ENCODE measurements at places on chromosomes 4 and X.

GRCh38 chr4:95838192-95838591 lies 1.7 kb upstream of the PDHA2 start:
- H3K27me3 ChIP-seq: no peaks in the 10 kb centered on the region
- H3K27ac ChIP-seq: no peak overlapping the region
- no peak overlapping the region for H3K4me3 ChIP-seq
- H3K36me3 ChIP-seq: no peaks in the 10 kb centered on the region
- H3K4me1 ChIP-seq: no peaks in the 10 kb centered on the region
- no peak for DNase-seq

GRCh38 chr4:29538889-29539646 lies 1181.1 kb upstream of the PCDH7 start:
- no peaks in the 10 kb centered on the region for H3K36me3 ChIP-seq
- H3K27me3 ChIP-seq: no peaks in the 10 kb centered on the region
- DNase-seq: no peak
- H3K4me1 ChIP-seq: no peaks in the 10 kb centered on the region

DNA sequence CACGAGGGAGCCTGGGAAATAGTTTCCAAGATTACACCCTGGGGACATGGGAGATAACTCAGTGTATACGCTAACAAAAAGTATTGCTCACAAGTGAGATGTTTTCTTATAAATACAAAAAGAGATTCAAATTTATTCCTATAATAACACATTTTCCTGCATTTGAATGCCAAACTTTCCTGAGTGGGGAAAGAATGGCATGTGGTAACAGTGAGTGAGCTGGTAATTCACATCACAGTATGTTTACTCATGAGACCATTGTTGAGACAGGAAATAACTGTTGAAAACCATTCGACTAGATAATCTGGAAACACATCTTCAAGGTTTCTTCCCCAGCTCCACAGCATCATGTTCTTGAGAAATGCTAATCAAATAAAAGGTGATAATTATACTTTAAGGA lies 109.1 kb downstream of the TASL start:
- H3K27ac ChIP-seq: no peak overlapping the region
- no peaks in the 10 kb centered on the region for H3K27me3 ChIP-seq
- DNase-seq: no peak
- H3K4me1 ChIP-seq: no peaks in the 10 kb centered on the region
- H3K4me3 ChIP-seq: no peak overlapping the region

DNA sequence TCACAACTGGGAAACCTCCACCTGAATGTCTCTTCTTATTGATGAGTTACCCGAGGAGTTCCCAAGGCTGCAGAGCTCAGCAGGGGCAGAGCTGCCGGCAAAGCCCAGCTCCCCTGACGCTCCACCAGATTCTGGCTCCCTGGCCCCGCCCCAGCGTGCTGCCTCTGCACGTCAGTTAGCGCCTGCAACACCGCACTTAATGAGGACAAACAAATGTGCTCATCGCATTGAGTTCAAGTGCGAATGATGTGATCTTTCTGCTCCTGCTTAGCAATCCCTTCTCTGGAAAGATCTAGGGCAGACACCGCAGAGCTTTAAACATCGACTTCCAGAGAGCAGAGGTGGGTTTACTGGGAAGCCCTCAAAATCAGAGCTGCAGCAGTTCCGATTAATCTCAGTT lies 55.5 kb upstream of the FBXW7 start:
- DNase-seq: no peak
- H3K27ac ChIP-seq: no peak overlapping the region

- H3K4me3 ChIP-seq: no peak overlapping the region
- no peaks in the 10 kb centered on the region for H3K4me1 ChIP-seq
- DNase-seq: no peak
- no peaks in the 10 kb centered on the region for H3K27me3 ChIP-seq
These were observed 38.1 kb downstream of the DIAPH2 start for GRCh38 chrX:96722781-96723180.

- DNase-seq: no peak
- H3K36me3 ChIP-seq: no peaks in the 10 kb centered on the region
- no peaks in the 10 kb centered on the region for H3K27me3 ChIP-seq
- H3K4me1 ChIP-seq: no peaks in the 10 kb centered on the region
These were observed 37.9 kb downstream of the SGMS2 start for GRCh38 chr4:107862658-107863057.

GRCh38 chr4:7722766-7723387 lies 216.8 kb downstream of the AFAP1 start:
- no peaks in the 10 kb centered on the region for H3K4me1 ChIP-seq
- H3K4me3 ChIP-seq: no peak overlapping the region
- H3K36me3 ChIP-seq: no peaks in the 10 kb centered on the region
- H3K27ac ChIP-seq: no peak overlapping the region
- H3K27me3 ChIP-seq: peaks cover 20% of the 10 kb centered on the region
